Activated CD4-positive, alpha-beta T cell treated with anti-CD3 and anti-CD28 coated beads, Interleukin-2, amount 50 U/mL, for 1 hour (primary cell): ENCODE measurements at places on chromosomes 3 and 15.
A peak's percentile ranks its signal among the peaks of the same experiment; 100 is the strongest.

- DNase-seq: no peak
Observed at GRCh38 chr15:66959875-66960274, 105.5 kb upstream of the SMAD3 start.

- no peak for DNase-seq
Observed at GRCh38 chr15:92158426-92158825, 235.3 kb upstream of the ST8SIA2 start.

GRCh38 chr3:16506884-16507577 is 6.5 kb downstream of the RFTN1 start:
- no peak for DNase-seq

DNA sequence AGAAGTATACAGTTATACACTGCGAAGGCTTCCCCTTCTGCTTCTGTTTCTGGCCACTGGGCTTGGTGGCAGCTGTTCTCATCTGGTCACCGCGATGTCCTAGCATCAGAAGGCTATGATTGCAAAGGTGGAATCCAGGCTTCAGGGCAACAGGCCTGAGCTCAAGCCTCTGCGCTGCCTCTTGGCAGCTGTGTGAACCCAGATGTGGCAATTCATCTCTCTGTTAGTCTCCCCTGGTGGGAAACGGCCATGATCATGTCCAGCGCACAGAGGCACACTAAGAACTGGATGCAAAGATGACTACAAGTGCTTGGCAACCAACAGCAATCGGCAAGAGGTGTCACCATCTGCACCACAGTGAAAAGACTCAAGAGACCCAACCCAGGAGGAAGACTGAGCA is 78.9 kb downstream of the PCSK6 start:
- no peak for DNase-seq

DNA sequence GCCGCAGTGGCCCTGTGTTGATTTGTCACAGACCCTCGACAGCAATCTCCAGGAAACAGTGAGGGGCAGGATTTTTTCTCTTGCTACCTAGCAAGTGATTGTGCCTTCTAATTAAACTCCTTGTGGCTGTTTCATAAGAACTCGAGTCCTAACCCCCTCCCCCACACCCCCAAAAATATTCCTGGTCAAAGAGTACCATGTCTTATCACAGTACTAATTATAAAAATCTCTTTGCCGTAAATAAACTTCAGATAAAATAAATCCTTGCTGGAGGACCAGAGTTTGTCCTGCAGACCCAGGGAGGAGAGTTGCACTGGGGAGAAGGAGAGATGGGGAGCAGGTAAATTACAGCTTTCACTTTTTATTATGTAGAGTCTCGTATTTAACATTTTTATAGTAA is 64.3 kb downstream of the FAM174B start:
- no peak for DNase-seq

DNA sequence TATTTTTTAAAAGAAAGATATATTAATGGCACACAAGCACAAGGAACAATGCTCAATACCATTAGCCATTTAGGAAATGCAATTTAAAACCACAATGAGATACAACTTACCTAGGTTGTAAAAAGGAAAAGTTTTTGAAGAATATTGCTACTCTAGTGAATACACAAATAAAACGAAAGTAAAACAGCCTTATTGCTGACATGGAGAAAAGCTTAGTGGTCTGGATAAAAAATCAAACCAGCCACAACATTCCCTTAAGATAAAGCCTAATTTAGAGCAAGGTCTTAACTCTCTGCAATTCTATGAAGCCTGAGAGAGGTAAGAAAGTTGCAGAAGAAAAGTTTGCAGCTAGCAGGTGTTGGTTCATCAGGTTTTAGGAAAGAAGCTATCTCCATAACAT is 892.7 kb upstream of the ALCAM start:
- no peak for DNase-seq

- DNase-seq: no peak
Observed at GRCh38 chr3:43689766-43690399, 855 bp upstream of the ABHD5 start.

- DNase-seq: no peak
Observed at GRCh38 chr3:66386011-66386924, 114.6 kb downstream of the LRIG1 start.

DNA sequence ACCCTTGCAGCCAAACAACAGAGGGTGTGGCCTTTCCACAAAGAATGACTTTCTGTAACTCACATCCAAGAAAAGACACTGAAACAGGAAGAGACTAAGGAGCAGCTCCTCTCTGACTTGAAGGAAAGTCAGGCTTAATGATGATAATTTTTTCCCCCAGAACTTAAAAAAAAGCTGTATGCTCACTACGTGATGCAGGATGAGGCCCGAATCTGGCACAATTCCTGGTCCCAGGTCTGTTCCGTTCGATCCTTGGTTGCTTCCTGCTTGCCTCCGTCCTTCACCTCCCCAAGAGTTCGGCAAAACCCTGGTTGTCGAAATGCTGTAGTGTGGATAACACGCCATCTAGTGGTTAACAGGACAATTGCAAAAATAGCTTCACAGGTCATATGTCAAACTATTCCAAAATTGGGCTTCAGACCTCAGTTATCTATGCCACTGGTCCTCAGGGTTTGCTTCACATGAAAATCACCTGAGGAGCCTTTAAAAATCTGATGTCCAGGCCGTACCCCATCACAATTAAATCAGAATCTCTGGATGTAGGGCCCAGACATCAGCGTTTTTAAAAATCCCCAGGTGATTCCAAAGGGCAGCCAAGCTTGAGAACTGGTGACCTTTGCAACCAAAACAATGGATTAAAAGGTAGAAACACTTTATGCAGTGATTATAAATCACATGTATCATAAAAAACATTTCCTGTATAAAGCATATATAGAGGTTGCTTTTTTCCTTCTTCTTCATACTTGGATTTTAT is 28.1 kb upstream of the SYNM start:
- DNase-seq: peak; percentile 10

GRCh38 chr15:101723171-101723873 is 951 bp downstream of the TARS3 start:
- DNase-seq: peak; percentile 9

GRCh38 chr3:52609316-52609815 is 73.0 kb downstream of the UQCC5 start:
- DNase-seq: no peak

DNA sequence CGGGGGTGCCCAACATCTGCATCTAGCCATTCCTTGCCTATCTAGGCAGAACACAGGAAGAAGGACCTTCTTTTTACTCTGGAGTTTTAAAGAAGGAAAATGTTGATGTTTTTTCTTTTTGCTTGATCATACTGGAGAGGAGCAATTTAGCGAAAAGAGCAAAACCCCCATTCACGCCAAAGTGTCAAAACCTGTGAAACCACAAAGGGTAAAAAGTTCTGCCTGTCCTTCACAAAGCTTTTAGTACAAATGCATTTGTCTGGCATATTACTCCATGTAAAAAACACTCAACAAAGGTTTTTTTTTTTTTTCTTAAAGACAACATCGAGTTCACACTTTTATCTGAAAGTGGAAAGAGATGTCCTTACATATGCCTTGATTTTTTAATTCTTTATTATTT is 214.2 kb upstream of the MRPL3 start:
- DNase-seq: no peak

GRCh38 chr3:161950318-161950868 is 453.8 kb downstream of the OTOL1 start:
- no peak for DNase-seq
